ENCODE measurements at places on chromosomes 2 and 18.

- DNase-seq = no peak
Measured at GRCh38 chr2:144965172-144965571, 445.3 kb upstream of the ZEB2 start.

- peak; percentile 58 for DNase-seq
Measured at GRCh38 chr2:231926180-231926741, at the start of gene NPPC. TSS of gene NPPC (minus strand) at chr2:231926396. CDS start at chr2:231926249, 147 bp downstream.

GRCh38 chr2:136251885-136252585 lies 134.1 kb upstream of the CXCR4 start:
- DNase-seq = no peak

GRCh38 chr2:24915175-24915574 lies 4.9 kb downstream of the ADCY3 start:
- DNase-seq = no peak

DNA sequence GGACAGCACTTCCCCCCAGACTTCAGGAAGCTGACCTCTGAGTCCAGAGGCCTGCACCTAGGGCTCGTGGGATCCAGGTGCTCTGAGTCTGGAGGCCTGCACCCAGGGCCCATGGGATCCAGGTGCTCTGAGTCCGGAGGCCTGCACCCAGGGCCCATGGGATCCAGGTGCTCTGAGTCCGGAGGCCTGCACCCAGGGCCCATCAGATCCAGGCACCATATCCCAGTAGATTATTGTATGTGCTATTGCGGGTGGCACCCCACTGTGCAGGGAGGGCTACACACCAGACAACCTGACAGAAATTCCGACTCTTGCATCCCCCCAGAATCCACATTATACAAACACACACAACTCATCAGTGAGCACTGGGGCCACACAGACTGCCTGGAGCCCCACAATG lies 515.2 kb downstream of the EIPR1 start:
- no peak for DNase-seq
